ENCODE measurements at places on chromosomes 4 and X.
A peak's percentile ranks its signal among the peaks of the same experiment; 100 is the strongest.

- no peak for DNase-seq
Observed at GRCh38 chr4:14064984-14065383, 437.5 kb upstream of the BOD1L1 start.

DNA sequence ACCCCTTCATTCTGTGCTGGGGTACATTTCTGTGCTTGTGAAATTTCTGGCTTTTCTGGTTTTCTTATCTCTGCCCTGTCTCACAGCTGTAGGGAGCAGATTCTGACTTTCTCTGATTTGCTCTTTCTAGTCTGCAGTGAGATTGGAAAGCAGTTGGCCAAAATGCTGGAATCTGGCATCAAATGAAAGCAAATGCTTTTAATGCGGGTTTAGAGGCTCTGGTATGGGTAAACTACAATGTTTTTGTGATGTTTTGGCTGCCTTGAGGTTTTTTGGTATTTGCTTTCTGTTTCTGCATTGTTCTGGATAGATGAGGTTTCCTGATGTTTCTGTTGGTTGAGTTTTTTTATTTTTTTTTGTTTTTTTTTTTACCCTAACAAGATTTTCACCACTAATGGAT is 23.8 kb downstream of the SMIM20 start:
- peak; percentile 61 for DNase-seq

GRCh38 chrX:101191217-101191750 is 28.3 kb upstream of the DRP2 start:
- DNase-seq = no peak

- peak; percentile 44 for DNase-seq
Observed at GRCh38 chrX:40171513-40172400, 74.0 kb upstream of the BCOR start.

DNA sequence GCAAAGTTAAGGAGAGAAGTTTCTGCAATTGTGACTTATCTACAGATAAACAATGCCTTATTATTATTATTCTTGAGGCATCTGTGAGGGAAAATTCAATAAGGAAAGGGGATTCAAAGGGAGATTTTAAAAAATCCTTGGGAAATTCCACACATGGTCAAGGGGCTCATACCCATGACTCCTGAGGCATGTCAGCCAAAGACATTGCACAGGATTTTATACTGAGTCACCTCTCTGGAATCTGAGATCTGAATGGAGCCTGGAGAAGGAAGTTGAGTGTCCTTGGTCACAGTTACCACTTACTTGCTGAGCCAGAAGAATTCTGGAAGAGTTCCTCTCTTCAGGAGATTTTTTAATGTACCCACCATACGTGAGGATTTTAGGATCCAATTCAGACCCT is 14.4 kb upstream of the CXCL8 start:
- peak; percentile 94 for DNase-seq

- DNase-seq = no peak
Observed at GRCh38 chr4:41856797-41857196, 78.4 kb upstream of the TMEM33 start.

Measured in choroid plexus epithelial cell (primary cell).